NCI-H510A treated with DMSO at 0.1 percent for 48 hours (cell line): ENCODE measurements at places on chromosomes 13 and 19.

- DNase-seq = no peak
Measured at GRCh38 chr13:102392481-102393209, 9.2 kb downstream of the FGF14 start.

GRCh38 chr13:71303144-71303543, 563.9 kb downstream of the DACH1 start:
- no peak for DNase-seq

DNA sequence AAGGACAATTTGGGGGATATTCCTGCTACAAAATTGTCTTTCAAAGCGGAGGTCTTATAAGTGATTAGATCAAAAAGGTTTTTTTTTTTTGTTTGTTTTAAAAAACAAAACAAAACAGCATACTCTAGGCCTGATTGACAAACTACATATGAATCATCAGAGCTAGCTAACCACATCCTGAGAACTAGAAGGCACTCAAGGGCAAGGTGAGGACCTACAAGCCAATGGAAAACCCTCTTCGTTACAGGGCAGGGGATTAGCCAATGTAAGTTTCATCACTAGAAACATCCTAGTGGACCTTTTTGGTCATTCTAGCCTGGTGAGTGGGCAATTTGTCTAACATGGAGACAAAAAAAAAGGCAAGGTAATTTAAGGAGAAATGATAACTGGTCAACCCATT, 428.6 kb downstream of the RFC3 start:
- no peak for DNase-seq

DNA sequence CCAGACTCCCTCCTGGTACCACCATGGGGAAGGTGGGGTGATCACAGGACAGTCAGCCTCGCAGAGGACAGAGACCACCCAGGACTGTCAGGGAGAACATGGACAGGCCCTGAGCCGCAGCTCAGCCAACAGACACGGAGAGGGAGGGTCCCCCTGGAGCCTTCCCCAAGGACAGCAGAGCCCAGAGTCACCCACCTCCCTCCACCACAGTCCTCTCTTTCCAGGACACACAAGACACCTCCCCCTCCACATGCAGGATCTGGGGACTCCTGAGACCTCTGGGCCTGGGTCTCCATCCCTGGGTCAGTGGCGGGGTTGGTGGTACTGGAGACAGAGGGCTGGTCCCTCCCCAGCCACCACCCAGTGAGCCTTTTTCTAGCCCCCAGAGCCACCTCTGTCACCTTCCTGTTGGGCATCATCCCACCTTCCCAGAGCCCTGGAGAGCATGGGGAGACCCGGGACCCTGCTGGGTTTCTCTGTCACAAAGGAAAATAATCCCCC, 505 bp upstream of the CEACAM5 start:
- no peak for DNase-seq

DNA sequence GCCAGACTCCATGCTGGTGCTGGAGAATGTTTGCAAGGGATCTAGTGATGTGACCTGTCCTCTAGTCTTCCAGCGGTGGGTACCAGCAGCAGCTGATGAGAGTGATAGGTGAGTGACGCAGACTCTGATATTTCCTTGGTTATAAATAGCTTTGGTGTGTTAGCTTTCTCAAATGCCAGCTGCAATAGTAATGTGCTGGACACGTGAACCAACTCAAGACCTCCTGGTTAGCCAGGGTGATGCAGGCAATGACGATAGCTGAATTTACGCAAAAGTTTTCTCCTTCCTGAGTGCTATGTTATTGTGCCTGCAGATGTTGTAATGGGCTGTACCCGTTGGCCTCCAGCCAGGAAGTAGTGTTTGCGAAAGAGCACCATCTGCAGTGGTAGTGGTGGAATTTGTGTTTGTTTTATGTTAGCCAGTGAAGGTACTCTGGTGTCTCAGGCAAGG, 129.5 kb downstream of the CYSLTR2 start:
- peak; percentile 10 for DNase-seq

DNA sequence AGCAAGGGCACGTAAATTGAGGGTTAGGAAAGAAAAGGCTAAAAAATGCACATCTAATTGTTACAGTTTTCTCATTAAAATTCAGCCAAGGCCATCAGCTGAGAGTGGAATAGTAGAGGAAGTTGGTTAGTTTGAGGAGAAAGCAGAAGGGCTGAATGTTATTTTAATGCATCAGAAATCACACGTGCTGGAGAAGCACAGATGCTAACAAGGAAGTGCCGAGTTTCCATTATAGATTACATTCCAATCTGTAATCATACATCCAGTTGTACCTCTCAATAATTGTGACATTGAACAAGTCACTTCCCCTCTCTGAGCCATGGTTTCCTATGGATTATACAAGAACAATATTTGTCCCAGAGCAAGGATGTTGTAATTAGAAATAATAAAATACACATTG, 25.1 kb downstream of the FPR3 start:
- no peak for DNase-seq
